ENCODE measurements at places on chromosomes 5 and 9.
A peak's percentile ranks its signal among the peaks of the same experiment; 100 is the strongest.

- DNase-seq: no peak
These were observed 60.8 kb downstream of the MTMR12 start for GRCh38 chr5:32251871-32252458.

- no peak for DNase-seq
These were observed 368.7 kb downstream of the MLLT3 start for GRCh38 chr9:20253635-20254034.

GRCh38 chr5:83556190-83556589 is 84.6 kb downstream of the VCAN start:
- DNase-seq: no peak

DNA sequence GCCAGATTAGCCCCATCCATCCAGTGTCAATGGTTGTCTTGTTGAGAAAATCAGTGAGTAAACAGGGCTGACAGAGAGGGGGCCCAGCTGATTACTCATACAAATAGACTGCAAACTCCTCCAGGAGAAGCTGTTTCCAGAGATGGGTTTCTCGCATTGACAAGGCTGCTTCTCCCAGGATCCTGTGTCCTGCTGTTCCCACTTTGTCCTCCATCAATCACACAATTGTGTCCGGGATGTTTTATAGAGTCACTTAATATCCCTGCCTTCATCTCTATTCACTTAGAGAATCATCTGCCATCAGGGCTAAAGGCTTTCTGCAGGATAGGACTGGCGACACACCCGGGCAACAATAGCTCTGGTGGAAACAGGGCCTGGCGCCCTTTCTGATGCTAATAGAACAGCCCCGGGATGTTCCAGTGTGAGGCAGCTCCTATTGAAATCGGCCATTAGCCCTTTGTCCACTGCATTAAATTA is 71.7 kb upstream of the TBCA start:
- no peak for DNase-seq

GRCh38 chr9:77486968-77487367 is 161.2 kb downstream of the GNA14 start:
- DNase-seq: no peak

DNA sequence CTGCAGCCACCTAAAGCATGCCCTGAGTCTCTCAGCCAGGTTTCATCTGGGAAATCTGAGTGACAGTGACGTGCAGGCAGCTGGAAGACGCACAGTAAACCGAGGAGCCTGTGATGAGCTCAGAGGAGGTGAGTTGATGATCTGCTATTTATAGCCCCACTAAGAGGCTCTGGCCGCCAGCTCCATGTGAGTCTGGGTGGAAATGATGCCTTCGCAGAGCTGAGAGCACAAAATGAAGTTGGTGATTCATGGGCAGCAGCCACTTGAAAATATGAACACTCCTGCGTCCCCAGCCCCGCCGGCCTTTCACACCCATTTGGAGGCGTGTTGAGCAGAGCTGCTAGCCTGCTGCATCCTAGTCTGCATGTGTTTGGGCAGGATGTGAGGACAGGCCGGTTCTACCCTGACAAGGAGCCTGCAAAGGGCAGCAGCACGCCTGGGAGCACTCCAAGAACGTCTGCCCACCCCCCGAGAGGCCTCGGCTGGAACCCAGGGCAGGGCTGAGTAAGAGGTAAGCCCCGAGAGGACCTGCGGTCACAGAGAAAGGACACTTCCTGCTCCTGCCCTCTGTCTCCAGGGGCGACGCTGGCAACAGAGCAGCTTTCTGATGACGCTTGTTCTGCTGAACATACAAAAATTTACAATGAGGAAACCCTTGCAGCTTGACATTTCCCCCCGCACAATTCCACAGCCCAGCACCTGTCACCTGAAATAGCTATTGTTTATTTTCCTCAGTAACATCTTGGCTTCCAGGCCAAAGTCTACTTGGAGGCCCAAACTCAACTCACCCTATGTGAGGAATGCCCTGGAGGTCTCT is 25.1 kb upstream of the CDKN2AIPNL start:
- DNase-seq: no peak

DNA sequence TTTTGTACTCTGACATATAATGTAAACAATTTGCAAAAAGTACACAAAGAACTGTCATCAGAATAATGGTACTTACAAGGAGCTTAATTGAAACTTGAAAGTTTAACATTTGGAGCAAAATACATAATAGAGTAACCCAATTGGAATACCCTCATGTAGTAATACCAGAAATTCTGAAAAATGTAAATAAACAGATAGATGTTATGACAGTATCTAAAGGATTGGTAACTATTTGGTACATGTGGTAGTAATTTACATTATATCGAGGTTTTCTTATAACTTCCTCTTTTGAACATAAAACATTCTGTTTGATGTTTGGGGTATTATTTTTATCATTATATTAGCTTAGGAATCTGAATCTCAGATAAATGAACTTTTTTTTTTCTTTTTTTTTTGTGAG is 211.7 kb upstream of the ELL2 start:
- no peak for DNase-seq

DNA sequence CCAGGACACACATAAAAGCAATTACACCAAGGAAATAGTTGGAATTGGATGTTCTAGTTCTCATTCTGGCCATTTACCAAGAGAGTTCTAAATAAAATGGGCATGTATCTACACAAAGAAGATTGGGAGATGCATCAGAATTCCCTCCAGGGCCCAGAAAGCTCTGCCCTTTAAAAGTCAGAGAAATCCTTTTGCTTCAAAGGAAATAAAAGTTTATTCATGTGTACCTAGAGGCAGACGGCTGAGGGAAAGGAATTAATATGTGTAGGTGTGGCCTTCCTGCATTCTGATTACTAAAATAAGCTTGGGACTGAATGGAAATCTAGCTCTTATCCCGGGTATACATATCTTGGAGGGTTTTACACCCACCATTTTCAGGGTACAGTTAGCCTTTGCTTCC is 719.4 kb downstream of the SEMA5A start:
- no peak for DNase-seq

GRCh38 chr9:87464992-87465378 is 32.7 kb upstream of the DAPK1 start:
- no peak for DNase-seq

- DNase-seq: no peak
These were observed 10.9 kb downstream of the HABP4 start for GRCh38 chr9:96460882-96461281.

- no peak for DNase-seq
These were observed 435.7 kb downstream of the DMAC1 start for GRCh38 chr9:7363777-7364477.

GRCh38 chr5:66367814-66368541 is 223.9 kb downstream of the SREK1 start:
- no peak for DNase-seq

- DNase-seq: no peak
These were observed 50.4 kb upstream of the STXBP1 start for GRCh38 chr9:127561491-127562278.

- DNase-seq: peak; percentile 92
These were observed 51.3 kb downstream of the SLC22A5 start for GRCh38 chr5:132420706-132421272.

DNA sequence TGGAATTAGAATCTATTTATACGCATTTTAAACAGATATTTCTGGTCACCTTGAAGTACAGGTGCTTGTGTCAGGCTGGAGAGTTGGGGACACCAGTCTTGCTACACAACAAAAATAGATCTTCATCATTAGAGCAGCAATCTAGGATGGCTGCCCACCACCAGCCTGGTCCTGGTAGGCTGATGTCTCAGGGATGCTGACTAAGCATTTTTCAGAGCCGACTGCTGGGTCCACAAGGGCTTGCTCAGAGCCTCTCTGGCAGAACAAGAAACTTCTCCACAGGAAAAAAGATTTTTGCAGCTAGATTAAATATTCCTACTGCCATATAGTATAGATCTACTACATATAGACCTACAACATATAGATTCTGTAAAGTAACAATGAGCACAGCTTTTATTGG is 12.0 kb upstream of the FAM81B start:
- DNase-seq: no peak

DNA sequence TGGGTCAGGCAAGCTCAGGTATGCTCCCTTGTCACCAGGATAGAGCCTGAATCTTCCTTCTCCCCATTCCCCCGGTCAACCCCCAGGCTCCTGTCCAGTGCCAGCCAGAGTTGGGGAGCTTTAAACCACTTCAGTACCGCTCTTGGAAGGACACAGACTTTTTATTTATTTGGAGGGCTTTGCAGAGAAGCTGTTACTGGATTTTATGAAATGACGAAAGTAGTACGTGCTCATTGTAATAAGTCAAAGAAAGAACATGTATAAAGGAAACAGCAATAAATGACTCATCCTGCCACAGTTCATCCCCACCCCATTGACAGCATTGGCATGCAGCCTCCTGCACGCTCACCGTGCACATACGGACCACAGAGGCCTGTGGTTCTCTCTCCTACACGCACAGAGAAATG is 230.3 kb downstream of the AUH start:
- DNase-seq: no peak

GRCh38 chr9:86891886-86892437 is 55.3 kb downstream of the GAS1 start:
- no peak for DNase-seq

DNA sequence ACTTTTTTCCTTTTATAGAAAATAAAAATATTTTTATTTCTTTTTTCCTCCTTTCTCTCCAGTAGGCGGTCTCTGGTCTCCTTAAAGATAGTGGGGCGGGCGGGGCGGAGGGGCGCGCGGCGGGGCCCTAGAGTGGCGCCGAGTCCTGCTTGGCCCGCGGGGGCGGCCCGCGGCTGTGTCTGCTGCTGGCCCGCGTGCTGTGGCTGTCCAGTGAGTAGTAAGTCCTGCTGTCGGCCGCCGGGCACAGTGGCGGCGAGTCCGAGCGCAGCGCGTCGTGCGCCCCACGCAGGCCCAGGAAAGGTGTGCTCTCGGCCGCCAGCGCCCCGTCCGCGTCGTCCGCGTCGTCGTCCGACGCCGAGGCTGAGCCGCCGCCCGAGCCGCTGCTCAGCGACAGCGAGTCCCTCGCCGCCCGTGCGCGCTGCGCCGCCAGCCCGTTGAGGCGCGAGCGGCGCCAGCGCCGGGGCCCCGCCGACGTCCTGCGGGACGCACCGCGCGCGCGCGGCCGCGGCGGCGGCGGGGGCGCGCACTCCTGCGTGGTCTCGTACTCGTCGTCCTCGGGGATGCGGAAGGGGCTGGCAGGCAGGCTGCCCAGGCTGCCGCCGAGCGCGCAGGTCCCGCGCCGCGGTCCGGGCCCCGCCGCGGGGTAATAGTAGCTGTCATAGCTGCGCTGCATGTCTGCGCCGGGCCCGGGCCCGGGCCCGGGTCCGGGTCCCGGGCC is 52.3 kb downstream of the PSD2 start:
- no peak for DNase-seq

- no peak for DNase-seq
These were observed 155.1 kb downstream of the AGTPBP1 start for GRCh38 chr9:85586684-85587083.

DNA sequence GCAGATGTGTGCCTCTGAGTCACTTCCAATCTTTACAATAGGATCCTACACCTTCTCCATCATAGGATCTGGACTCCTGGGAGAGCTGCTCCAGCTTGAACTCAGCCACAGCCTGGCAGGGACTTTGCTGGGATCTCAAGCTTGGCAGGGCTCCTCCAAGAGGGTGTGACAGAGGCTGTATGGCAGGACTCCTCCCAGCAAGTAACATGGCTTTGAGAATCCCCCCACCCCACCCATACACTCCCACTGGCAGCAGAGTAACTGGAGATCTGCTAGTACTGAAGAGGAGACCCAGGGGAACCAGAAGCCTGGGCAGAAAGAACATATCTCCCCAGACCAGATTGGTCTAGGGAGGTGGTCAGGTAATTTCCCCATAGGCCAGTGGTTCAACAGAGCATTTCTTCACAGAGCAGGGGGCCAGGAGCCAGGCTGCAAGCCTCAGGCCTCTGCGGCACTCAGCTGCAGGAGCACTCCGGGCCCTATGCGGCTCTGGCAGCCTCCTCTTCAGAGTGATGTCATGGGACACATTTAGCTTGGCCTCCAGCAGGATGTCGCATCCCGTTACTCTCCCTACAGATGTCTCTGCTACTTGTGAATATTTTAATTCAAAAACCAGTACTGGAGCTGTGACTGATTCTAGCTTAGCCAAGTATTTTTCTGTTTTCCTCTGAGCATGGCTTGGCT is 1.7 kb upstream of the ACSL6 start:
- no peak for DNase-seq

- no peak for DNase-seq
These were observed 20.9 kb downstream of the CDHR2 start for GRCh38 chr5:176570044-176570443.

DNA sequence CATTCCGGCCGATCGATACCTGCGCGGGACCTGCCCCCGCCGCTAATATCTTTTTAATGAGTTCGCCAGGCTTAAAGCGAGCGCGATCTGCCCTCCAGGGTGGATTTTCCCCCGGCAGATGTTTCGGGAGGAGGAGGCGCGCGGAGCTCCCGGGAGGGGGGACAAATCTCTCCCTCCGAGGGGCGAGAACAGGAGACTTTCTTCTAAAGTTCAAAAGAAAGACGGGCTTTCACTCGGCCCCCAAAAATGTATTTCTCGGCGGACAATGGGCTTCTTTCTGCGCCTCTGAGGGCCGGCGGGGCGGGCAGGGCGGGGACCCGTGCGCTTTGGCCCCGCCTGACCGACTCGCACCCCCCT is 4.1 kb upstream of the PRDM12 start:
- DNase-seq: no peak

- no peak for DNase-seq
These were observed 1.8 kb upstream of the JADE2 start for GRCh38 chr5:134523543-134524271.

DNA sequence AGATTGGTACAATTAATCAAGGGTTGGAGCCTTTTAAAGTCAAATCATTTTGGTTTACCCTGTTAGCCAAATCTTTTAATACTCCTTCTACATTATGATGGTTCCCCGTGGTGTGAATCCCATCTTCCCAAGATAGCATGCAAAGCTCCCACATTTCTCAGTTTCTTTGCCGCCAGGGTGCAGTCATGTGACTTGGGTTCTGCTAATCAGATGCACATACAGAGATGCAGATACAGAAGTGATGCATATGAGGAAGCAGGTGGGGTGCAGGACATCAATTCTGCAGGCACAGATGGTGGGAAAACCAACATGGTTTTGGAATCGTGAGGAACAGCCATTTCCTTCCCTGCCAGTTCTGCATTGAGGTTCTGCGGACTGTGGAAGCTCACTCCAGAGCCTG is 8.4 kb upstream of the MAST4 start:
- no peak for DNase-seq
